Stimulated activated CD8-positive, alpha-beta memory T cell treated with anti-CD3 and anti-CD28 coated beads, Interleukin-15, amount 100 ng/mL, for 1 hour (primary cell): ENCODE measurements at places on chromosomes 5 and 9.

- DNase-seq, result no peak
These were observed 244.0 kb downstream of the ARHGAP26 start for GRCh38 chr5:143014017-143014651.

DNA sequence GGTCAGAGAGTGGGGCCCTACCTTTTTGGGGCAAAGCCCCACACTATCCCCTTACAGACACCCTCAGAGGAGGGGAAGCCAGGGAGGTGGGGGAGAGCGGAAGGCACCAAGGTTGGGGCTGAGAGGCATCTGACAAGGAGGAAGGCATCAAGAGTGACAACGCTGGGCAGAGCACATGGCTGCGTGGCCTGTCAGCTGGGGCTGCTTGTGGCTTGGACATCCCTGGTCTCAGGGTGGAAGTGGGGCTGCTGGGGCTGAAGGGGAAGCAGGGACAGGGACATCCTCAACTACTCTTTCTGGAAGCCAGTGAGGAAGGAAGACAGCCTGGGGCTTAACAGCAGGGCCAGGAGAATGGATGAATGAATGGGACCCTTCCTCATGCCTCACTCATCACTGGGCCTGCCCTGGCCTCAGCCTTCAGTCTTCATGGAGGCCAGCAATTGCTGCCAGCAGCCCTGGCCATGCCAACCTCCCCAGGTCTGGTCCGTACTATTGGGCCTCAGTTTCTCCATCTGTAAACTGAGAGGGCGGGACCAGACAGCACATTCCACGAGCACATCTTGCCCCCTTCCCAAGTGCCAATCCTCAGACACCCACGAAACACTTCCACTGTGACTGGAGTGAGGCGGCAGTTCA lies 993 bp upstream of the RALGDS start:
- DNase-seq, result no peak

DNA sequence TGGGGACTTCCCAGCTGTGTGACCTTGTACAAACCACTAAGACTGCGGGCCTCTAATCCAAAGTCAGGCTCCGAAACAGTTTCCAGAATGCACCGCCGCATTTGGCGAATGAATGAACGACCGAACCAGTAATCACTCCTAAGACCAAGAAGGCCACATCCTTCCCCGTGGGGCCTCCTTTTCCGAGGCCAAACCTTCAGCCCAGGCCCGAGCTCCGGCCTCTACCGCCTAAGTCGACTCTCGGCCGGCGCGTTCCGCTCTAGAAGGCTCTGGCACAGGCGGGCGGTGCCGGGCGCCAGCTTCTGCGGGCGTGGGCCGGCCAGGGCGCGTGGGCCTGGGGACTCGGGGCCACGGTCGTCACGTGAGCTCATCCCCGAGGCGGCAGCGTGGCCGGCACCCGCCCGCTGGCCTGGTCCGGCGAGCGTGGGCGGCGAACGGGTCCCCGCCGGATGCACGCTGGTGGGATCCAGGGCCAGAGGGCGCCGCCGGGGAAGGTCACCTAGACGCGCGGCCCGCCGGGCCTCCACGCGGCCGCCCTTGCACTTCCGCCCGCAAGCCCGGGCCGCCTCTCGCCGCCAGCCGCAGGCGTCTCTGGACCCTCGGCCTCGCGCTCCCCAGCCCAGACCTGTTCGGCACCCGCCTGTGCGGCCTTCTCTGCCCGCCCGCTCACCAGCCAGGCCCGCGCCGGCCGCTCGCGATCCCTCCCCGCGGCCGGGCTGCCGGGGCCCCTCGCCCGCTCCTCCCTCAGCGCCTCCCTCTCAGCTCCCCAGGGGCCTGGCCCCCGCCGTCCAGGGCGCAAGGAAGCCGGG lies 754 bp downstream of the VDAC1 start:
- no peak for DNase-seq

DNA sequence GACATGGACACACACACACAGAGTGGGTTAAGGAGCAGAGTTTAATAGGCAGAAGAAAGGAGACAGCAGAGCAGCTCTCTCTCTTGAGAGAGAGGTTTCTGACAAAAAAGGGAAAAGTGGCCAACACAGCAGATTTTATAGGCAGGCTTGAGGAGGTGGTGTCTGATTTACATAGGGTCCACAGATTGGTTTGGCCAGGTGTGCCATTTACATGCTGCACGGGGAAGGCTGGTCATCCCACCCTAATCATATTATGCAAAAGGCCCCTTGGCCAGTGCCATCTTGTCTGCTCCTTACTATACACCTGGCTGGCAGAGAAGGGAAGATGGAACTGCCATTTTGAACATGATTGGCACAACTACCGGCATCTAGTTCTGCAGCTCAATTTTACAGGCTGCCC lies 240.8 kb downstream of the NPR3 start:
- DNase-seq, result no peak

GRCh38 chr9:84688956-84689355 lies 19.4 kb downstream of the NTRK2 start:
- DNase-seq, result no peak

GRCh38 chr9:137027369-137028262 lies at the start of gene ABCA2:
ABCA2 (minus strand) TSS chr9:137028237; CDS start chr9:137028140, 97 bp downstream.
- no peak for DNase-seq

DNA sequence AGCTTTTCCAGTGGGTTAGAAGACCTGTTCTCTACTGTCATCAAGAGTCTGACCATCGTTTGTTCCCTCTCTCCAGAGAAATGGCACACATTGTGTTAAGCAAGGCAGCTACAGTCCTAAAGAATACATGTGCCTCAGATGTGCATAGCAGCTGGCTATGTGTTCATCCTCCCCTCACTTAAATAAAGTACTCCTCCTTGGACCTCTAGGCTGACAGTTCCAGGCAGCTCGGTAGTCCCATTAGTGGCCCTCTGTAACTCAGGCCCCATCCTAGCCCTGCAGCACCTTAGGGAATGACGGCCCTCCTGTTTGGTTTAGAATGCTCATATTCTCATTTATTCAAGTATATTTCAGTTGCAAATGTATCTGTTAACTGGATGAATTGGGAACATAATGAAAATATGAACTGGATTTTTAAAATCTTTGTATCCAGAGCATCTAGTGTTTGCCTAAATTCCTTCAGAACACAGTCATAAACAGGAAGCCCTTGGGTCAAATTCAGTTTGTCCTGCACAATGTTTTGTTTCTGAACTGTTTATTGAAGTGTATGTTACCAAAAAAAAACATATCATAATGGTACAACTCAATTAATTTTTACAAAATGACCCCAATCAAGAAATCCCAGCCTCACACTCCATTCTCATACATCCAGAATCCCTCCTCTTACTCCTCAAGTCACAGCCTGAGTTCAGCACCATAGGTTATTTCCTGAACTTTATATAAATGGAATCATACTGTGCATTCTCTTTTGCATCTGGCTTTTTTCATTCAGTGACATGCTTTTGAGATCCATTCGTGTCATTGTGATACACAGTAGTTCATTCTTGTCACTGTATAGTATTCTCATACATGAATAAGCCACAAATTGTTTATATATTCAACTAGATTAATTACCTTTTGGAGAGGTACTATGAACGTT lies 1.6 kb upstream of the ASPN start:
- no peak for DNase-seq
